ENCODE measurements at places on chromosomes 7 and 10. TPM values are rescaled to one million over a fixed set of nuclear protein-coding genes. Genes with fewer than 3 reads are reported as not detected.

DNA sequence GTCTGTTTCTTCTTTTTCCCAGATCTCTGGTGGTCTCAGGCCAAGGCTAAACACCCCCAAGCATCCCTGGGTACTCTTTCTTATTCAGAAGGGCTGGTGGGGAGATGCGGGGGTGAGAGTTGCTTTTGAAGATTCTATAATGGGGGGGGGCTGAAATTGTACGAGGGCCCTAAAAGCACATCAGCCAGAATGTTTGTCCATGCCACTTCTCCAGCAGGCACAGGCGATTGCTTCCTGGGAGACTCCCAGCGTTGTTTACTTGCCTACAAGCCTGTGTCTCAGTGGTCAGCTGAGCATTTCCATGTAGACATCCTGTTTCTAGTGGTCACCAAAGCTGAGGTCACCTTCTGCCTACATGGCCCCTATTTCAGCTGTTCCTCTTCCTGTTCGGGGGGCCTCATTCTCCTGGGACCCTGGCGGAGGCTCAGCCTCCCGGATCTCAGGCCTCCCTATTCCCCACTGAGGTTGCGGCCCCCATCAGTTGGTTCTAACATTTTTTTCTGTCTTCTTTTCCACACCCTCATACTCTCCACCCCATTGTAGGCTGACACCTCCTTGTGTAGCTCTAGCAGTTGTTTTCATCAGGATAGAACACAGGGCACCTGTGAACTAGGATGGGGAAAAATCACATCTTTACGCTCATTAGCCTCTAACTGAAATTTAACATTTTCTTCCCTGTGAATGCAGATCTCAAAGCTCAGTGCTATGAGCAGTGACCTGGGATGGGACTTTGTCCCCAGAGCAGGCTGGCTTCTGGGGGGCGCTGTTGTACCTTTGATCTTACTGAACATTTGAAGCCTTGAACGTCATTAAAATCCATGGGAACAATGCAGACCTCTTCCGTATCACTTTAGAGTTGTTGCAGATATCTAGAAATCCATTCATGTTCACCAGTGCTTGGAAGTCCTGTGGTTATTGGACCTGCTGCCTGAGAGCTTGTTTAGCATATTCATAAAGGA, 286.5 kb downstream of the GLRX3 start:
- no peak for DNase-seq

DNA sequence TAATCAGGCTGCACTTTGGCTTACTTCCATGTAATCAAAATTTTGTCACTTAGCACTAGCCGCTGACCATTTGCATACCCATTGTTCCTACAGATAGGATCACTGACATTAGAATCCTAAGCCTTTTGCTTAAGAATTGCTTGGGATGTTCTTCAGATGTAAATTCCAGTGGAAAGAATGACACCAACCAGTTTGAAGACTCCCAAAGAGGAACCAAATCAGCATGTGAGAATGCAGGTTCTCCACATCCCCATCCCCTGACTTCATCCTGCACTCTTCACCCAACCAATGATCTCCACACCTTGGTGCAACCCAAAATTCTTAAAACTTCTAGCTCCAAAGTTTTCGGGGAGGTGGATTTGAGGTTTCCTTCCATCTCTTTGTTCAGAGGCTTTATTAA, 345.6 kb downstream of the GPAM start:
- DNase-seq: no peak

GRCh38 chr10:124291001-124291701, 127.6 kb downstream of the OAT start:
- no peak for DNase-seq

- no peak for DNase-seq
Measured at GRCh38 chr7:44587843-44588711, 6.0 kb upstream of the TMED4 start.

- DNase-seq: no peak
Measured at GRCh38 chr10:76218035-76218434, 786.6 kb downstream of the LRMDA start.

- DNase-seq: no peak
Measured at GRCh38 chr7:93620864-93621263, 46.3 kb upstream of the CALCR start.

PDLIM1 gene
- 78.5 TPM for polyA plus RNA-seq

PSAP gene
- 825 TPM for polyA plus RNA-seq
